ENCODE measurements at places on chromosomes 7 and 10.

- DNase-seq: no peak
Measured at GRCh38 chr10:1102416-1102815, 46.2 kb downstream of the WDR37 start.

GRCh38 chr10:129969184-129969910 is 5.3 kb upstream of the EBF3 start:
- peak; percentile 59 for DNase-seq

GRCh38 chr7:129825209-129825970 is 127.4 kb downstream of the UBE2H start:
- peak; percentile 97 for DNase-seq

DNA sequence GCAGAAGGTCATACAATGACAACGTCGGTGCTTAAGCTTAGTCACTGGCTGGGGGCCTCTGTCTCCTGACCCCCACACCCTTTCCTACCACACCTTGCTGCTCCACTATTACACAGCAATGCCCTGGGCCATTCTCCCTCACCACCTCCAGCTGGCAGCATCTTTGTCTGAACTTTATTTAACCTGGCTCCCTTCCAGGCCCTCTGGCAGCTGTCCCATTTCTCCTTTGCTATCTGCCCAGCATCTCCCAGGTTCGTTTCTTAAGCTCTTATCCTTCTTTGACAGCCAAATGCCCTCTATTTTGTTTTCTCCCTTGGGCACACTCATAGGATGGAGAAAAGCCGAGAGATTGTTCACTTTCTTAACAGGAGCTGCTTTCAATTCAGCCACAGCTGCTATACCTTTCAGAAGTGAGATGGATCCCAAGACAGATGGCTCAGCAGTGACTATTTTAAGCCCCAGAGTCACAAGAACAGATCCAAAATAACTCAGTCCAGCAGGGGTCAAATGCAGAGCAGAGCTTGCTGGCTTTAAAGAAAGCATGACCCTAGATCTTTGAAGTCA is 1277.1 kb upstream of the AUTS2 start:
- DNase-seq: no peak

DNA sequence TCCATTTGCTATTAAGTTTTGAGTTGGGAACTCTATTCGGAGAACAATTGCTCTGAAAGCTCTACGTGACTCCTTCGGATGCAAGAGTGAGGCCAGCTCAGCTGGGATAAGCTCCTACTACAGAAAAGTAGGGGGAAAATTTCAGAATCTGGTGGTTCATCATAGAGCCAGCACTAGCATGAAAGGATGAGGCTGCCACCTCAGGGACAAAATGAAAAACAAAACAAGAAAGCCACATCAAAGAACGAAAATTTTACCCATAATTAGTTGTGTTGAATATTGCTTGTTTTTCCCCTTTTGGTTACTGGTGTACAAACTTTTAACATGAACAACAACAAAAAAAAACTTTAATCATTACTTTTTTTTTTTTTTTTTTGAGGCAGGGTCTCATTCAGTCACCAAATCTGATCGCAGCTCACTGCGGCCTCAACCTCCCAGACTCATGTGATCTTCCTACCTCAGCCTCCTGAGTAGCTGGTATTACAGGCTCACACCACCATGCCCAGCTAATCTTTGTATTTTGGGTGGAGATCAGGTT is 39.7 kb upstream of the NFE2L3 start:
- DNase-seq: no peak

DNA sequence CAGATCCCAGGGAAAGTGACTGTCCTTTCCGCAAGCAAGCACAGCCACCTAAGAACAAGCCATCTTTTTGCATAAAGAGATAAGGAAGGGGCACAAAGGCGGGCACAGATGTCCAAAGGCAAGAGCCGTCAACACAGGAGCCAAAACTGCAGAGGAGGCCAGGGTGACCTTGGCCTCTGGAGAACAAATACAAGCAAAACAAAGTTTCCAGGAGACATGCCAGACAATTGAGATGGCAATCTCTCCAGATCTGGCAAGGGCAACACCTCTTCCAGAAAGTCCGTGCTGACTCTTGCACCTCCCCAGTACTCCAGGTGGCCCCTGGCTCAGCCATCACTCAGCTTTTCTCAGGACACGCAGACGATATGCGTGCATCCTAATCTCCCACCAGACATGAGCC is 58.2 kb downstream of the TEX36 start:
- DNase-seq: no peak

GRCh38 chr7:78398576-78398975 is 600.0 kb downstream of the PHTF2 start:
- no peak for DNase-seq

GRCh38 chr10:74099836-74100235 is 50.8 kb downstream of the AP3M1 start:
- no peak for DNase-seq

DNA sequence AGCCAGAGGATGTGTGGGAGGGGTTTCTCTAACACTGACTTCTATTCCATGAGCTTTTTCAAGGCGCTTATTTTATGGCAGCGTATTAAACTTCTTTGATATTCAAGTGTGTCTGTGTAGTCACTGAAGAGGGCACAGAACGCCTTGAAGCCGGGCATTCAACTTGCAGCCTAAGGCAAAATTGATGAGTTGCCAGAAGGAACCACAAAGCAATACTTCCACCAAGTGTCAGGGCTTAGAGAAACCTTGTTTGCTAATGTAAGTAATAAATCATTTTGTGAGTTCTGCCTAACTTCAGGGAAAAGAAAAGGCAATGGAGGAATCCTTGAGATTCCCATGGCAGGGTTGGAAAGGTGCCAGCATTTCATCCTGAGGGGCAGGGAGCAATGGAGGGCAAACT is 163.8 kb downstream of the LCOR start:
- DNase-seq: no peak

GRCh38 chr10:69567920-69568319 is 5.3 kb downstream of the NEUROG3 start:
- peak; percentile 92 for DNase-seq

DNA sequence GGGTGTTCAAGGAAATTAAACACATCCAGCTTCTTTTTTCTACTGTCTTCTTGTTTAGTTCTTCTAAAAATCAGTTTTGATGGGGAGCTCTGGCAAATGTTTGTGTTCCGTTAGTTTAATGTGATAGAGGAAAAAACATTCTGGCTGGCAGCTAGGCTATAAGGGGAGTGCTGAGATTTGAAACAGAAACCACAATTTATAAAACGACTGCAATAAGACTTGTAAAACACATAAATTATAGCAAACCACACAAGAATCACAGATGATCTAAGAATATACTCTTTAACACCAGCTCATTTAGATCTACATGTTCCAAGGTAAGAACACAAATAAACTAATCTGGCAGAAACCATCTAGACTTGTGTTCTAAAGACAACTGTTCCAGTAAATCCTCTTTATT is 425.5 kb downstream of the CNTNAP2 start:
- DNase-seq: no peak

DNA sequence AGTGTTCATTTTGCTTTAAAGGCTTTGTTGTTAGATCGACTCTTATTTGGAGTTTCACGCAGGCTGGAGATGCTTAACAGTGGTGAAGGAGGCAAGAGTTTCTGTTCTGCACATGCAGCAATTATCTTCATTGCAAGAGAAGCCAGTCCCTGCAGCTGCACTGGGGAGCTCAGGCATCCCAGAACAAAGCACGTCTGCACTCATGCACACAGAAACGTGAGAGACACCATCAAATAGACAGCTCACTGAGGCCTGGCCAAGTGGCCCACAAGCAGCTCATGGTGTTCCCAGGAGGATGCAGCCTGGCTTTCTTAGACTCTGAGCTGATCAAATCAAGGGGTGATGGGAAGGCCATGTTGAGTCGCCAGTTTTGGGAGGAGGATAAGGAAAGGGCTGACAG is 246.1 kb downstream of the CREB5 start:
- no peak for DNase-seq

DNA sequence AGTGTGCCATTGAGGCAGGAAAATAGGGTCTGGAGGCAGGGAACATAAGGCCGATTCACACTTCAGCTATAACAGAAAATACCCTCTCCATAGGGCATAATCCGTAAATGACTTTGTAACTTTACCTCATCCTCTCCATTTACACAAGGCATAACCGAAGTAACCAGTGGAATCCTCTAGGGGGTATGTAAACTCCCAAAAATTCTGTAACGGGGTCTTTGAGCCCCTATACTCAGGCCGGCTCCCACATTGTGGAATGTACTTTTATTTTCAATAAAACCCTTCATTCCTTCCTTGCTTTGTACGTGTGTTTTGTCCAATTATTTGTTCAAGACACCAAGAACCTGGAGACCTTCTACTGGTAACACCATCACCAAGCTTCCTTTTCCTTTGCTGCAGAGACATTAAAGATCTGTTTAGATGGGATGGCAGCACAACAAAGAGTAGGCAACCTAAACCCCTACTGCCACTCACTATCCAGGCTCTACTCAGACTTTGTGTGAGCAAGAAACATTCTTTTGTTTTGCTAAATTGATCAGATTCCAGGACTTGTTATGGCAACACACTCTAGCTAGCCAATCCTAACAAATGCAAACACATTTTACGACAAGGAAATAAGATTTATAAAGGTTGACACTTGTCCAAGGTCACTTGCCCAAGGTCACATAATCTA is 99.3 kb downstream of the DGKI start:
- no peak for DNase-seq

DNA sequence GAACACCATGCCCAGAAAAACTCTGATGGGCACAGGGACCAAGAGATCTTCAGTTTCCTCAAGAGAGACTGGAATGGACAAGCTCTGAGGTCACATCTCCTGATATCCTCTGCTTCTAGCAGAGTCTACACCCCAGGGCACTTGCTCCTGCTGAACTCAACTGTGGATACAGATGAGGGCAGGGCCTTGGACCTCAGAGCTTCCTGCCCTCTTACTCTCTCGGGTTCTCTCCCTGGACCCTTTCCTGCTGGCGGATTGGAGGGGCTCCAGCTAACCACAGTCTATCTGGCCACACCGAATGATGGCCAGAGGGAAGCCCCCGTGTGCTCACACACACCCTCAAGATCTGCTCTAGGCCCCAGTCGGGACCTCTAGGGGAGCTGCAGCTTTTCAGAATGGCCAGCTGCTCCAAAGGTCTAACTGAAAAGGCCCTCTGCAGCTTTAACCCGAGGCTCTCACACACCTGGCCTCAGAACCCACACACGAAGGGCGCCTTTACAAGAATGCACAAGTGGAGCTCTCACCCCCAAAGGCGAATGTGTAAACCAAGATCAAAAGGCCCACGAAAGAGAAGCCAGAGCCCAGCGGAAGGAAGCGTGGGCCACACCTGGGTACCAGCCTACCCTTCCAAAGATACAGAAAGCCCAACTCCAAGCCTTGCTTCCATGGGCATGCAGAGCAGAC is 65.5 kb downstream of the FAM53B start:
- DNase-seq: no peak

- no peak for DNase-seq
Measured at GRCh38 chr7:105916603-105917002, 40.2 kb upstream of the ATXN7L1 start.

GRCh38 chr7:5827755-5828154 is 46.3 kb upstream of the RNF216 start:
- peak; percentile 15 for DNase-seq

GRCh38 chr10:121927318-121927840 is 452 bp downstream of the ATE1 start:
- no peak for DNase-seq

DNA sequence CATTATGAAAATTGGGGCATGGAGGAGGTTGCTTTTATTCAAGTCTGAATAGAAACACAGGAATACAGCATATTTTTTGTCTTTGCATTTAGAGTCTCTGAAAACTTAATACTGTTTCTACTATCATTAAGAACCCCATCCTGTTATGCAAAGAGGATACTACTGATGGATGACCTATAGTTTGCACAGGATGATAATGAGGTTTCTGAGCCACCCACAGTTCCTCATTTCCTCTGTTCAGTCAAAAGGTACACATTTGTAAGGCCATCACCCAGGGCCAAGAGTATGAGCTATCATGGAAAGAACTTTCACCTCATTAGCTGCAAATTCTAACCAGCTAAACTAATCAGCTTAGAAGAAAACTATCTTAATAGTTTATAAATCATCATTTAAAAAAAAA is 213.0 kb upstream of the CHRM2 start:
- DNase-seq: no peak

DNA sequence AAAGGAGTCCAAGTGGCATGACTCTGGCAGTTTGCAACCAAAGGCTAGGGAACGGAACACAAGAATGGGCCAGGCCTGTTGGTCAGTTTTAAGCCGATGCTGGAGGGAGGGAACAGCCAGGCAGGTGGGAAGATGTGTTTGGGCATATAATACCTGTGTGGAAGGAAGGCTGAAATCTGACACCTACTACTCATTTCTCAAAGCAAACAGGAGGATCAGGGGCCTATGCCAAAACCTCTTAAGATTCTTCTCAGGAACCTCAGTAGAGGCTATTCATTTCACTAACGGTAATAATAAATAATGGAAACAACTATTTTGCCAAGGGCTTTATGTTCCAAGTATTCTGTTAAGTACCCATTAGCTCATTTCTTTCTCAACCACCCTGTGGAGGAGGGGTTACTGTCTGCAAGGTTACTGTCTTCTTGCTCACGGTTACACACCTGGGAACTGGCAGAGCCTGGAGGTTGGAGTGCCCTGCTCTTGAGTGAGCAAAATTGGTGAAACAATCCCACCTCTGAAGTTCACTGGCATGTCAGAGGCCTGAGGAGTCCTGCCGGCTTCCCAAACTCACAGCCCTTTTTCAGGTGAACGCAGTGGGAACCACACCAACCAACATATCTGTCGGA is 35.5 kb downstream of the GOT1 start:
- no peak for DNase-seq

- DNase-seq: peak; percentile 26
Measured at GRCh38 chr10:73413108-73413527, 740 bp downstream of the ANXA7 start.

- no peak for DNase-seq
Measured at GRCh38 chr10:83848677-83849076, 290.6 kb upstream of the GHITM start.

GRCh38 chr10:104041891-104042535 is 43.7 kb downstream of the COL17A1 start:
- no peak for DNase-seq

GRCh38 chr7:139658908-139659675 is 118.7 kb downstream of the HIPK2 start:
- no peak for DNase-seq

GRCh38 chr10:43415544-43415943 is 6.6 kb upstream of the HNRNPF start:
- no peak for DNase-seq

DNA sequence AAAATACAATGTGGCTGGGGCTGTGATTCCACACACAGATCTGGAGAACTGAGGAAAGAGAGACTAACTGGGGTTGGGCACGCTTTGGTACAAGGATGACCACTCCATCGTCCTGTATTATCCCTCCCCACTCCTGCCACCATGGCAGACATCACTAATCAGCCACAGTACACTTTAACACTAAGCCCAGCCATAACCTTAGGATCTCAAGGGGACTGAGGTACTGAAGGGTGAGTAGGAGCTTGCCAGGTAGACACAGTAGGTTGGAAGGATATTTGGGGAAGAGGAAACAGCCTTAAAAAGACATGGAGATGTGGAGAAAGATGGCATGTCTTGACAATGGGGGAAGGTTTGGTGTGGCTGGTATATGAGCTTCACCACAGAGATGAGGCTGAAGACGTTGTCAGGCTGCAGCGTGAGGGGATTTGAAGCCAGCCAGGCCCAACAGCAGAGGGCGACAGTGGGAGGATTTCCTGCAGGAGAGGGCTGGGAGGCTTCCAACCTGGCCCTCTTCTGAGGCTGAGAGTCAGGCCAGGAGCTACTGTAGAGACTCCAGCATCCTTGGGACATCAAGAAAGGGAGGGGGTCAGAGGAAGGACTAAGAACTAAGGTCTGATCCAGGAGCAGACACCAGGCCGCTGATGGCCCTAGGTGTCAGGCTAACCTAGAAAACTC is 58.6 kb upstream of the COL13A1 start:
- DNase-seq: peak; percentile 68
